ENCODE measurements at places on chromosomes 5 and 9. TPM values are rescaled to one million over a fixed set of nuclear protein-coding genes. Genes with fewer than 3 reads are reported as not detected.

DNA sequence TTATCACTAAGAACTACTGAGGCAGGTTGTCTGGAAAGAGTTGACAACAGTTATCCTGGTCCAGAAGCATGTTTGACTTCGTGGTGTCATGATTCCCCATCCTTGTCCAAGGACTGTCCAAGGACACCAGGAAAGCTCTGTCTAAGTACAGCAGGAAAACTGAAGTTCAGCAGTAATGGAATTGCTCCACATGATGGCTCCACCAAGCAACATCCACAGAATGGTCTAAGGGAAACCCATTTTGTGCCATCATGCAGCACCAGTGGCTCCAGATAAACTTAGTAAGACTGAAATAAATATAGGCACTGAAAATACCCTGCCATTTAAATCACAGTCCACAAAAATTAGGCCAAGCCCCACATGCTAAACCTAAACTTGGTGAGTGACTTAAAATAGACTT is 192.8 kb downstream of the CDH18 start:
- DNase-seq, result peak; percentile 25

Gene TAF11L10
- total RNA-seq, result not detected

DNA sequence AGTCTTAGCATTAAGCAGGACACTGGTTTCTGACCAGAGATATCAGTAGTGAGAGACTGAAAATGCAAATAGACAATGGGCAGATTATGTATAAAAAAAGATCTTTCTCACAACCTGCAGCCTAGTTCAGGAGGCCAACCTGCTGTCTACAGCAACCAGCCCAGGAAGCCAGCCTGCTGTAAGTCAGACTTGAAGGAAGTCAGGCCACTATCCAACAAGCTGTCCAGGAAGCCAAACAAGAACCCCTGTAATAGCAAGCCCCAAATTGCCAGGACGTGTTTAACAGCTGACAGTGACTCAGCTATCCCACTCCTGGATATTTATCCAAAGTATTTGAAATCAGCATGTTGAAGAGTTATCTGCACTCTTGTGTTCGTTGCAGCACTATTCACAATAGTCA is 121.8 kb upstream of the SPIN1 start:
- no peak for DNase-seq

Gene CA9
- not detected for total RNA-seq

All from Caco-2 (cell line).